ENCODE measurements at places on chromosomes 5 and 9.

- no peak for DNase-seq
Measured at GRCh38 chr5:76292620-76293322, 110.3 kb upstream of the IQGAP2 start.

- DNase-seq = no peak
Measured at GRCh38 chr5:101482931-101483330, 579.8 kb upstream of the ST8SIA4 start.

GRCh38 chr9:123044586-123044985 lies 11.1 kb downstream of the GPR21 start:
- DNase-seq = no peak

GRCh38 chr5:160923936-160924710 lies 72.1 kb upstream of the ATP10B start:
- DNase-seq = peak; percentile 73

- no peak for DNase-seq
Measured at GRCh38 chr9:76441551-76442322, 17.2 kb upstream of the GCNT1 start.

DNA sequence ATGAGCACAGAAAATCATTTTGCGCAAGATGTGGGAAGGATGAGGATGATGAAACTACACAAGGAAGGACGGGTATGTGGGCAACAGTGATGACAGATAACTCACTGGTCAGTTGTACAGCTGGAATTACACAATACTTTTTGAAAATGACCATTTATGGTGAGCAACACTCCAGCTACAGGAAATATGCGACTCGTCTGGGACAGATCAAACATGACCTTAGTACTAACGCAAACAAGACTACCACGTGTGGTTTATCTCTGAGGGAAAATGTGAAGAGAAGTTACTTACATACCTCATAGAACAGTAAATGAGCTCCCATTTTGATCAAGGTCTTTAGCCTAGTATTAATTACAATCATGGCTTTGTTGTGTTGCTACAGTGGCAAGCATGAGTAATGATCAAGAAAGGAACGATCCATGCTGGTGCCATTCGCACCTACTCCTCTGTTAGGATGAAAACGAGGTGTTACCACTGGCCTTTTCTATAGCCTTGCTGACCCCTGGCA lies 456.9 kb downstream of the BNC2 start:
- DNase-seq = no peak

GRCh38 chr9:6498982-6499381 lies 86.0 kb downstream of the UHRF2 start:
- DNase-seq = no peak

- DNase-seq = no peak
Measured at GRCh38 chr5:80409367-80409966, 1.6 kb downstream of the ZFYVE16 start.

GRCh38 chr5:150468206-150468605 lies 18.7 kb upstream of the RPS14 start:
- no peak for DNase-seq

GRCh38 chr9:131252120-131252519 lies 24.2 kb downstream of the FAM78A start:
- no peak for DNase-seq

GRCh38 chr9:5622016-5622415 lies 6.9 kb upstream of the RIC1 start:
- DNase-seq = no peak

DNA sequence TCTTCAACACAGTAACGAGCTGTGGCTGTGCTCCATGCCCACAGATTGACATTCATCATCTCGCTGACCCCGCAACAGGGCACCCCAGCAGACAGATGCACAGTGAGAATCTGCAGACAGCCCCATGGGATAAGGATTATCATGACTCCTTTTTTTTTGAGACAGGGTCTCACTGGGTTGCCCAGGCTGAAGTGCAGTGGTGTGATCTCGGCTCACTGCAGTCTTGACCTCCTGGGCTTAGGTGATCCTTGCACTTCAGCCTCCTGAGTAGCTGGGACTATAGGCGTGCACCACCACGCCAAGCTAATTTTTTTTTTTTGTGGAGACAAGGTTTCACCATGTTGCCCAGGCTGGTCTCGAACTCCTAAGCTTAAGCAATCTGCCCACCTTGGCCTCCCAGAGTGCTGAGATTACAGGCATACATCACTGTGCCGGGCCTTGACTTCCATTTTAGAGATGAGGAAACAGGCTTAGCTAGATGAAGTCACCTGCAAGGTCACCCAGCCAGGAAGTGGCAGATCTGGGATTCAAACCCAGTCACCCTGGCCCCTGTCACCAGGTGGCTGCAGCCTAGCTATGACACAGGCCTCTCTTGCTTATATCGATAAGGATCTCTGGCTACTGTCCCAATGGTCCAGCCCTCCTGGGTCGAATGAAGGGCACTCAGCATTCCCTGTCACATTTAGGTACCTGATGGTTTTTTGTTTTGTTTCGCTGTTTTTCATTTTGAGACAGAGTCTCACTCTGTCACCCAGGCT lies 5.1 kb downstream of the AIF1L start:
- DNase-seq = no peak

- DNase-seq = no peak
Measured at GRCh38 chr5:94841598-94842322, 223.3 kb downstream of the SLF1 start.

DNA sequence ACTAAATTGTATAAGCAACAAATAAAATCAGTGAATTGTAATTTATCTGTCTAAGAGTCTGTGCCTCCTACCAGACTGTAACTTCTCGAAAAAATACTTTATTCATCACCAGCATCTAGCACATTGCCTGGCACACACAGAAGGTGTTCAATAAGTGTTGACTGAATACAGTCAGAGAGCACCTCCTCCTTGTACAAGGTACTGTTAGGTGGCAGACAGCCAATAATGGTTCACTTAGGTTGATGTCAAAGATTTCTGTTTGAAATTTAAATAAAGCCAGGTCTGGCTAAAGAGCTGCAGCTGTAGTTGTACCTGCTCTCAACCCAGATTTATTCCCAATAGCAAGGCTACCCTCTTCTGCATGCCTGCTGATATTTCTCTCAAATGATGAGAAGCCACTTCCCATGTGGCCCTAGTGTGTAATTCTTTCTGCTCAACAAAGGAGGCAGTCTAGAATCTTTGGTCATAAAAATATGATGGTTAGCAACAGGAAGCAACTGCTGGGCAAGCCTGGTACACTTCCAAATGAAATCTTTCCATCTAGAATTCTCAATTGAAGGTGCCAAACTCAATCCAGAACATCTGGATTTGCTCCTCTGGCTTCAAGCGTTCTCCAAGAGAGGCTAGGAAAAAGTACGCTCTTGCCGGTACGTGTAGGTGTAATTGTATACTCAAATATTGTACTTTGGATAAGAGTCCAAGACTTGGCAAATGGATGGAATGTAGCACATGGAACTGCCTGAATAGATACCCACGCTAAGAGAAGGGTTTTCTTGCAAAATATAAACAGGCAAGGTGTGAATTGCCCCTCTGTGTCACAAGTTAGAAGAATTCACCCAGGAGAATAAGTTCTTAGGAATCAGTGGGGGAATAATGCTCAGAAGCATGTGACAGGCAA lies 95.6 kb downstream of the NR6A1 start:
- DNase-seq = no peak

- DNase-seq = no peak
Measured at GRCh38 chr5:36059571-36060419, 6.9 kb downstream of the UGT3A2 start.

GRCh38 chr9:117451311-117451710 lies 36.5 kb upstream of the ASTN2 start:
- no peak for DNase-seq

DNA sequence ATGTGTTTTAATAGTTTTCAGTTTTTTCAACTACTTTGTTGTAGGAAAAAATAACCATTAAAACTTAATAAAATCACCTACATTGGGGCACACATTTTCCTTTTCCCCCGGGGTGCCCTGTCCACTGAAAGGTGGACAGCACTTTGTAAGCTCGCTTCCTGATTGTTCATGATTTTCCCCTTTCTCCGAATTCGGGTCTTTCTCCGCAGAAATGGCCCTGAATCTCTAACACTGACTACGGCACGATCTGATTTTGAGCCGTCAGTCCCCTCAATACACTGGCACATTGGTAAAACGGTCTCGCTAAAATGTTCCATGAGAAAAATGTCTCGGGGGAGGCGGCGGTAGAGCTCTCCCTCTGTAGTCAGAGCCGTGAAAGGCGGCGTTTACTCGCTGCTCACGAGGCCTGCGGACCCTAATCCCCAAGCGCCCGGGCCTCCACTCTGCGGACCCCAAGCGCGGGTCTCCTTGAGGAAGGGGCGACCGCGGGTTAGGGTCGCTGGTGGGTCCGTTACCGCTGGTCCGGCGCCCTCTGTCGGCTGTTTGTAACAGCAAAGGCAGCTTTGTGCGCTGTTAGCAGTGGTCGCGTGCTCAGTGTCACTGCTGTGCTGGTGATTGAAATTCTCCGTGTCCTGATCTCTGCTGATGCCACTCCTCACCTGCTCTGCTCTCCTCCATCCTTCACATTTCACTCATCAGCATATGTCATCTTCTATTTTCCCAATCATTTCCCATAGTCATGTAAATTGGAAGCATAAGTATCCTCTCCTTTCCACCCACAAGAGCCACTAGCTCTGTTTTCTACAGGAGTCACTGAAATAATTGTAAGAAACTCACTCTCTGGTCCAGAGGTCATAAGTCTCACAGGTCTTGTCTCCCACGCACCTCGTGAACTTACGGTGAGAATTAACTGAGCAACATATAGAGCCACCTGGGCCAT lies 10.8 kb upstream of the IFNA2 start:
- DNase-seq = no peak

DNA sequence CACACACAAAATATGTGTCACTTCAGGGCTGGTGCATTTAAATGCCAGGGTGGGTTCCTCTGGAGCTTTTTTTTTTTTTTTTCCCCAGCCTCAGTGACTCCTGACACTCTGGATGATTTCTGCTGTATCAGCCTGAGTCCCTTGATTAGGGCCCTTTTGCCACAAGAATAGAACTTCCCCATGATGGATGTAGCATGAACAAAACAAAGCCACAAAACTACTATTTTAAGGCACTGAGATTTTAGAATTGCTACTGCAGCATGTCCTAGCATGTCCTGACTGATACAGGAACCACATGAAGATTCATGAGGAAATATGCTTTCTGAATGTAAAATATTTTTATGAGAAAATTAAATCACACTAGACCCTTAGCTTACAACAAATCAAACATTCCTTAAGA lies 13.9 kb upstream of the ADGRD2 start:
- DNase-seq = no peak

- DNase-seq = no peak
Measured at GRCh38 chr5:102766295-102767090, 11.4 kb downstream of the PAM start.

- peak; percentile 84 for DNase-seq
Measured at GRCh38 chr9:97632248-97632984, 752 bp downstream of the TSTD2 start.

DNA sequence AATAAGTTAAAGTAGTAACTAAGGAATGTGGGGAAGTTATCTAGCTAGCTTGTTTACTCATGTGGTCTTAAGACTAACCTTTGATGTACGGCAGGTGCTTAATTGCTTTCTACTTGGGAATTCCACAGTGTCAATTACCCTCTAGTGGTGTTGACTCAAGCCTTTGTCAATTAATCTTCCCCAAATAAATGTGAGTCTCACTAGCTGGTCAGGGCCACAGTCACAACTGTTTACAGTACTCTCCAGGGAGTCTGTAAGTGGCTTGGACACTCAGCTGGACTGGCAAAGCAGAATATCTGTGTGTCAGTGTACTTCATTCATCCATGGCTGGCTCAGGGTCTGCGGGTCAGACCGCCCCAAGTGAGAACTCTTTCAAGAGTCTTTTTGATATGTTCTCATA lies 30.8 kb downstream of the SMIM3 start:
- DNase-seq = no peak

DNA sequence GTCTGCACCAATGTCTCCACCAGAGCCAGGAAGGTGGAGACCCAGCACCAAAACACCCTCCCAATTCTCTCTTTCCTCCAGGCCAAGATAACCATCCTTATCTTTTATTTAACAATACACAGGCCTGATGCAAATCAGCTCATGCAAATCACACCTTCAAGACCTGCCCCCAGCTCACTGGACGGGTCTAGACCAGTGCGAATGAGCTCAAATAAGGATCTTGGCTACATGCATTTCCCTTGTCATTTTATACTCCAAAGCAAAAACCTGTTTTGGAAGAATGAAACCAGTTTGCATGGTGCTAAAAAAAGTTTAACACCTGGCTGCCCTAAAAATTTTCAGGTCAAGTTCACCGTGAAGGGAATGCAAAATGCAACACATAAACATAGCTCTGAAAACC lies 31.9 kb upstream of the DAPK1 start:
- no peak for DNase-seq

GRCh38 chr5:67106626-67107342 lies 89.8 kb downstream of the CD180 start:
- no peak for DNase-seq

DNA sequence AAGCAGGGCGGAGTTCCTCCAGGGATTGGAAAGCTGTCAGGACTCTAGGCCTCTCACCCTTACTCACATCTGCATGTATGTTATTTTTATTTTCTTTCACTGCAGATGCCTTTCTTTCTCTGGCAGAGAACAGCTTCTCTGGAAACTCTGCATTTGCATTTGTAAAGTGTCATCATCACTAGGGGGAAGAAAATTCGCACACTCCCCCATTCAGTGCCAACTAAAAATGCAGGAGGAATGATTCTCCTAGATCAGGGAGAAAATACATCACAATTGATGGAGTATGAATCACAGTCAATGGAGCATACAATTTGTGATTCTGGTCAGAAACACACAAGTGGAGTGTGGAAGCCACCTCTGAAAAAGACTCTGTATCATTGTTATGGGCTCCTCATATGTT lies 351.4 kb upstream of the FTMT start:
- DNase-seq = no peak

GRCh38 chr5:25006734-25007133 lies 362.0 kb upstream of the CDH10 start:
- DNase-seq = no peak

- DNase-seq = no peak
Measured at GRCh38 chr9:113775749-113776148, 100.4 kb upstream of the ZNF618 start.

- no peak for DNase-seq
Measured at GRCh38 chr9:116589392-116590354, 97.4 kb upstream of the TRIM32 start.

DNA sequence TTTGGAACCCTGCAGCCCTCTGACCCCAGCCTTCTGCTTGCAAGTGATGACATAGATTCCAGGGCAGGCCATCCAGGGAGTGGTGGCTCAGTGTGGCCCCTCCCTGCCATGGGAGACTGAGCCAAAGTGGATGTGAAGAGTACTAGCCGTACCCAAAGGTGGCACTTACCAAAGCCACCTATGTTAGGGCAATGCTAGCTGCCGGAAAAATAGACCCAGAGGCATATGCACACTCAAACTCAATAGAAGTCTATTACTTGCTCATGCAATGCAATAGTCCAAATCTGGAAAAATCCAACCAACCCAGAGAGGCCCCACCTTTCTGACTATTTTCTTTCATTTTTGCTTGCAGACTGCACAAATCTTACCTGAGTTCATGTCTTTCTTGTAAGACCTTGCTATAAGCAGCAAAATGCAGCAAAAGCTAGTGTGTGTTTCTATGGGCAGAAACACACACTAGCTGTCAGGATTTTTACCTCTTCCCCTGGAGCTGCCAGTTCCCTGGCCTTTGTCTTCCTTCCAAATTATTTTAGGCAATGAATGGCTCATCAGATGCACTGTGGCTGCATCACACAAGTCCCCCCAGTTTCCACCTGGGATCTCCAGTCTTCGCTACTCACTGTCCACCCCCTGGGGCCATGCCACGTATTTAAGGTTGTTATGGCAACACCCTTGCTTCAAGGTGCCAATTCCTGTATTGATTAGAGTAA lies 74.0 kb downstream of the HRH2 start:
- no peak for DNase-seq

- DNase-seq = no peak
Measured at GRCh38 chr9:127116957-127117356, 5.5 kb downstream of the ANGPTL2 start.

- DNase-seq = no peak
Measured at GRCh38 chr5:168916852-168917251, 337.7 kb upstream of the PANK3 start.

Data from NCI-H2029 treated with DMSO at 0.1 percent for 48 hours (cell line).